ENCODE measurements at places on chromosomes 6 and 20. TPM values are rescaled to one million over a fixed set of nuclear protein-coding genes. Genes with fewer than 3 reads are reported as not detected.

The RIPOR3 gene
- polyA plus RNA-seq, result 1.1 TPM

The EPHA7 gene
- polyA plus RNA-seq, result not detected

The PNPLA1 gene
- polyA plus RNA-seq, result not detected

GRCh38 chr6:155033021-155033791 is 38.1 kb downstream of the TIAM2 start:
- no peak for DNase-seq
- H3K36me3 ChIP-seq, result no peaks in the 10 kb centered on the region
- no peak overlapping the region for H3K27ac ChIP-seq
- H3K4me3 ChIP-seq, result no peak overlapping the region

DNA sequence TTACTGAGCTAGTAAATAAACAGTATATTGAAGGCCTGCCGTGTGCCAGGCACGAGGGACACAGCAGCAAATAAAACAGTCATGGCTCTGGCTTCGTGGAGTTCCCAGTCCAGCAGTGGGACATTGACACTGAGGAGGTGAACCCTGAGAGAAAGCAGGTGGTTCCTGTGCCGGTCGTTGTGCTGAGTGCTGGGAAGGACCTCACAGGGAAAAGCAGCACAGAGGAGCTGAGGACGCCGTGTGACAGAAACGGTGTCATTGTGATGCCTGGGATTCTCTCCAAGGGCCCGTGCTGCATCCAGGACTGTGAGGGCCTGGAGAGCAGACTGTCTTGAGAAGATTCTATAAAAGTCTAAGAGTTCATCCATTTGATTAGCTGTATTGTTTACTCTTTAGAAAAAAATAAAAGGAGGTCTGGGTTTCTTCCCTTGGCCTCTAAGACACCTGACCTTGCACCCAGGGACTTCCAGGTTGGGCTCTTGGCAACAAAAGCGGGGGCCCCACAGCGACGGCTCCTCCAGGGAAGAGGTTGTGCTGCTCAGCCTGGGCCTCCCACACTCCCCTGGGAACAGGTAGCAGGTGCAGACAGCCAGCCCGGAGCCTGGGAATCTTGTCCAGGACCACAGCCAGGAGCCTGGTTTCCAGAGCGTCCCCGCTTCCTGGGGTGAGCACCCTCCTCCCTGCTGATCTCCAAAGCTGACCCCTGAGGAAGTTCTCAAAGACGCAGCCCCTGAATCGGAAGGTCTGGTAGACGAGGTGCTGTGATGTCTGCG is 251.2 kb upstream of the PMEPA1 start:
- H3K27me3 ChIP-seq, result no peaks in the 10 kb centered on the region
- no peaks in the 10 kb centered on the region for H3K36me3 ChIP-seq
- DNase-seq, result no peak
- H3K27ac ChIP-seq, result no peak overlapping the region
- H3K4me3 ChIP-seq, result no peak overlapping the region

GRCh38 chr6:106963544-106963943 is 11.0 kb downstream of the CD24 start:
- H3K27me3 ChIP-seq, result no peaks in the 10 kb centered on the region
- no peak for DNase-seq
- H3K4me3 ChIP-seq, result no peak overlapping the region
- no peaks in the 10 kb centered on the region for H3K36me3 ChIP-seq
- no peaks in the 10 kb centered on the region for H3K4me1 ChIP-seq
- no peak overlapping the region for H3K27ac ChIP-seq

DNA sequence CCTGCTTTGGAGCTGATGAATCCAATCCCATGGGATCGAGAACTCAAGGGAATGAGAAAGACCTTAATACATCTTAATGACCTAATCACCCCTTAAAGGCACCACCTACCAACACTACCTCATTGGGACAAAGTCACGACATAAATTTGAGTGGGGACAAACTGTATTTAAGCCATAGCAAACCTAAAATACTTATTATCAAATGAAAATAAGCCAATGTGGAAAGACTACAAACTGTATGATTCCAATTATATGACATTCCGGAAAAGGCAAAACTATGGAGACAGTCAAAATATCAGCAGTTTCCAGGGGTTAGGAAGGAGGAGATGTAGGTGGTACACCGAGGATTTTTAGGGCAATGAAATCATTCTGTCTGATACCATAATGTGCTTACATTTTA is 53.3 kb upstream of the NCOA3 start:
- H3K36me3 ChIP-seq, result no peaks in the 10 kb centered on the region
- no peaks in the 10 kb centered on the region for H3K27me3 ChIP-seq
- no peak overlapping the region for H3K27ac ChIP-seq
- H3K4me1 ChIP-seq, result no peaks in the 10 kb centered on the region
- DNase-seq, result no peak

DNA sequence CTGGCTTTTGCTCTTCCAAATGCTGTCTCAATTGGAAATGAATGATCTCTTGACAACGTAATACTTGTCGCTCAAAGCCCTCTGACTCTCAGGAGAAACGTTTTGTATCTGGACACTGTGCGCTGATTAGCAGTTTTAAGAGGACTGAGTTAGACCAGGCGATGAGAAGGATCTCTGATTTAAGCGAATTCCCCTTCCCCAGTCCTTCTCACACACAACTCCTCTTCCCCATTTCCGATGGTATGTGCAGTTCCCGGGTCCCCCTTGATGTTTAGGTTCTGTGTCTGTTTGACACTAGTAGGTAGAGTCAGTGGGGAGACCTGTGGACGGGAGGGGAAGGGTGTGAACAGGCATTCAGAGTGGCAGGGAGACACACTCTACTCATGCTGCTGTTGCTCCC is 2.5 kb downstream of the ZDHHC14 start:
- no peak for DNase-seq
- H3K36me3 ChIP-seq, result no peaks in the 10 kb centered on the region
- no peak overlapping the region for H3K4me3 ChIP-seq
- peaks cover 18% of the 10 kb centered on the region for H3K4me1 ChIP-seq
- H3K27me3 ChIP-seq, result no peaks in the 10 kb centered on the region

DNA sequence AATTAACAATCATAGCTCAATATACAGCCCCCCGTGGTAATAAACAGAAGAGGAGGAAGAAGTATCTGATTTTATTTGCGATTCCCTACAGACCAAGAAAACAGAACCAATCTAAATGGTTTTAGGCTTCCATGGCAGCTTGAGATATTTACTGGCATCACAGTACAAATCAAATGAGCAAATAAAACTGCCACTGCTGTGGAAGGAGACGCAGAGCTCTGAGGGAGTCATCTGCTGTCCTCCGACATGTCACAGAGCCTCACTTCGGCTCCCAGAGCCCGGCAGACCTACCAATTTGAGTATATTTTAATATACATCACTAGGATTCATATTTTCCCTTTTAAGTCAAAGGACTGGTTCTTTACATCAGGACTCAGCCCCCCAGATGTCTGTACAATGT is 145.2 kb upstream of the KCNQ5 start:
- H3K27me3 ChIP-seq, result no peaks in the 10 kb centered on the region
- no peaks in the 10 kb centered on the region for H3K4me1 ChIP-seq
- no peak for DNase-seq
- H3K4me3 ChIP-seq, result no peak overlapping the region

- H3K27me3 ChIP-seq, result no peaks in the 10 kb centered on the region
- DNase-seq, result no peak
- no peak overlapping the region for H3K27ac ChIP-seq
- H3K4me3 ChIP-seq, result no peak overlapping the region
- no peaks in the 10 kb centered on the region for H3K36me3 ChIP-seq
- no peaks in the 10 kb centered on the region for H3K4me1 ChIP-seq
Measured at GRCh38 chr20:47710665-47711045, 74.6 kb downstream of the SULF2 start.
